ENCODE measurements at places on chromosomes 2 and 18. TPM values are rescaled to one million over a fixed set of nuclear protein-coding genes. Genes with fewer than 3 reads are reported as not detected.

Gene PID1
- not detected for total RNA-seq

DNA sequence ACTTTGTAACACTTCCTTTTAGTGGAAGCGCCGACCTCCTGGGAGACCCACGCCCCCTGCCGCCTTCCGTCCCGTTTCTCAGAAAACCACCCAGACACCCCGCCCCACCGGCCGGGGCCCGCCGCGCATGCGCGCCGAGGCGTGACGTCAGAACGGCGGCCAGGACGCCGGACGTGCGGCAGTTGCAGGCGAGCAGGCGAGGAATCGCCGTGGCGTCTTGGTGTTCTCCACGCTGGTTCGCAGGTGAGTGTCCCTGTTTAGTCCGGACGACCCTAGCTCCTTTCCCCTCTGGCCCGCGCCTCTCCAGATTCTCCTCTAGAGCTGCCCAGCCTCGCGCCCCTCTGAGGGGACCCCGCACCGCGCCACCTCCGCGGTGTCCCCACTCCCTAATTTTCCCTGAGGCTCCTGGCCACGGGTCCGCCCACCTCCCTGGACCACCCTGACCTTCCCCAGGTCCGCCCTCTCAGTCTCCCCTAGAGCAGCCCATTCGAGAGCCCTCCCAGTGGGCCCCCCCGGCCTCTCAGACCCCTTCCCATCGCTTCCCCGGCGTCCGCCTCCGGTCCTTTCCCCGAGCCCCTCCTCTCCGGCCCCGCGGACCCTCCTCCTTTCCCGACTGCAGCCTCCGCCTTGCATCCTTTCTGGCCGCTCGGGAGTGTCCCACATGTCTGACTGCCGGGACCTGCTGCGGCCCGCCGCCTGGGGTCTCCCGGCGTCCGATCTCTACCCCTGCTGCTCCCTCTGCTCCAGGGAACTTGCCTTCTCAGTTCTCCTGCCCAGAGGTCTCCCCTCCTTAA lies at the start of gene PLEKHB2:
Gene PLEKHB2 (plus strand): TSS at position 181 of the 794 bp plus-strand sequence. CDS start 15,606 bp downstream, outside the sequence.
- DNase-seq = peak; percentile 94

GRCh38 chr2:39216346-39217191 lies 27.2 kb downstream of the CDKL4 start:
- peak; percentile 87 for DNase-seq

GRCh38 chr2:102306125-102306524 lies 5.2 kb upstream of the IL1RL1 start:
- no peak for DNase-seq

- DNase-seq = no peak
Measured at GRCh38 chr18:66582211-66582610, 21.7 kb downstream of the CDH19 start.

GRCh38 chr2:231336700-231337099 lies 58.8 kb upstream of the B3GNT7 start:
- no peak for DNase-seq

Gene NAT8
- total RNA-seq = not detected

- DNase-seq = no peak
Measured at GRCh38 chr2:233474308-233475160, 92.0 kb downstream of the USP40 start.

GRCh38 chr2:69933839-69934613 lies 19.1 kb downstream of the MXD1 start:
- DNase-seq = no peak

Gene DTNB
- 33.9 TPM for total RNA-seq

- no peak for DNase-seq
Measured at GRCh38 chr2:40127890-40128557, 323.9 kb downstream of the SLC8A1 start.

Gene SERPINB4
- not detected for total RNA-seq

Gene IL36B
- not detected for total RNA-seq

Gene QPCT
- 0.71 TPM for total RNA-seq

DNA sequence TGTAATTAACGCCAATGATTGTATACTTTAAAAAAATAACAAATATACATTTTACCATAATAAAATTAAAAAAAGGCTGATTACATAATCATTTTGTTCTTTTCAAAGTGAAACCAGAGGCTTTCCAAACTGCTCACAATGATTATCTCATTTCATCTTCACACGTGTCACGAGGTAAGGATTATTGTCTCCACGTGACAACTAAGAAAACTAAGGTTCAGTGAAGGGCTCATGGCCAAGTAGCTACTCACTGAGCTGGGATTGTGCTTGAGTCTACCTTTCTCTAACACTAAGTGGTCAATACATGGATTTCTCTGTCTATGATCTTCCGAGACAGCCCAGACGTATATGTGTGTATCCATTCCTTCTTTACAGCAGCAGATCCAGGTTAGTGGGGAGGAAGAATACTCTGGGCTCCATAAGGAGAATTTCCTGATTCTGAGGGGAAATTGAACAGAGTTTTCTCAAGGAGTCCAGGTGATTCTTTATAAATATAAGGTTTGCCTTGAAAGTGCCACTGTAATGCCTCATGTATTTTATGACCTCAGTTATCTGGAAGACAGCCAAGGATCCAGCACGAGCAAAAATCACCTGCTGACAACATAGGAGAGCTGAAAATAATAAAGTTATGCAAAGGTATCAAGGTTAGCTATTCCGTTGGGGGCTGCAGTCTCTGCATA lies 25.6 kb upstream of the ACSL3 start:
- DNase-seq = no peak

- DNase-seq = peak; percentile 32
Measured at GRCh38 chr2:70767699-70768589, at the start of gene ADD2. Gene ADD2 (minus strand): TSS chr2:70768200. CDS start chr2:70706408, 61,792 bp downstream.

GRCh38 chr2:226742347-226742746 lies 57.3 kb downstream of the IRS1 start:
- DNase-seq = no peak

Gene DLGAP1
- total RNA-seq = not detected

DNA sequence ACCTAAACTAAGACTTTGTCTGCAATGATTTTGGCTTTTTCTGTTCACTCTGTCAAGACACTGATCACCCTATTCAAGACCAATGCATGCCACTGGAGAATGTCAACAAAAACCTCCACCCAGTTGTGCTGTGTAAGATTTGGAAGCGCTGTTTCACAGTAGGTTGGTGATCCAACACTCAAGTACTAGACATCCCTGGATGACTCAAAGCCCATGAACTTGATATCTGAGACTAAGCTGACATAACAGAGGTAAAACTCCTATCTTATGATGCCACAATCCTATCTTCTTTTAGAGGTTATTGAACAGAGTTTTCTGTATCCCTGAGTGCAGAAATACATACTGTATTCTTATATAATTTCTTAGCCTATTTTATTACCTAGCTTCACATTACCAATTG lies 251.3 kb upstream of the ETAA1 start:
- no peak for DNase-seq

- no peak for DNase-seq
Measured at GRCh38 chr2:1736045-1736444, 8.3 kb downstream of the PXDN start.

GRCh38 chr2:60379684-60380083 lies 173.8 kb downstream of the BCL11A start:
- no peak for DNase-seq

- DNase-seq = no peak
Measured at GRCh38 chr2:85468704-85469349, 50.3 kb downstream of the SH2D6 start.

- no peak for DNase-seq
Measured at GRCh38 chr2:112472547-112473263, 9.3 kb upstream of the TTL start.

Gene SLC5A7
- not detected for total RNA-seq

- DNase-seq = no peak
Measured at GRCh38 chr2:121220995-121221394, 64.0 kb downstream of the TFCP2L1 start.

- DNase-seq = no peak
Measured at GRCh38 chr18:78721238-78721875, 258.3 kb upstream of the SALL3 start.

DNA sequence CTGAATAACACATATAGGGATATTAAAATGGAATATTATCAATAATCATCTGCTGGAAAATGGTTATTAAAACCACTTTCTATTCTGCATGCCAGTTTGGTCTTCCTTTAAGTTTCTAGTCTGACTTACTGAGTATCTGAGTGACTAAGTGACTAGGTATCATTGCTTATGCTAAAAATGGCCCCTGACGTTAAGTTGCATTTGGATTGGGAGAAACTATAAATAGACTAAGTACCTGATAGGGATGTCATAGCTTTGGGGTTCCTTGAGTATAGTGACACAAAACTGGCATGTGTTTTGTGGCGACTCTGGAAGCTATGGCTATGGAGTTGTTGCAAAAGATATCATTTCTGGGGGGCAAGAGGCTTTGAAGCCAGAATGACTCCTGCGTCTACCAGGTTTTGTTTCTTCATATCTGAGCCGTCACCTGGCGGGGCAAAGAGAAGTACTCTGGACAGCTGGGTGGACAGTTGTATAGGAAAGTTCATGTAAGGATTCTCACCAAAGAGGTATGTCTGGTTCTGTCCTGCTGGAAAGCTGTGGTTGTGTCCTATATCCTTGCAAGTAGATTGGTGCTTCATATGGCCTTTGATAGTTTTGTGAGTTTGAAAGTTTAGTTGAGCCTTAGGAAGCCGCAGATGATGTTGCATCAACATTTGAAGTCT lies 17.9 kb downstream of the ITGAV start:
- DNase-seq = no peak

DNA sequence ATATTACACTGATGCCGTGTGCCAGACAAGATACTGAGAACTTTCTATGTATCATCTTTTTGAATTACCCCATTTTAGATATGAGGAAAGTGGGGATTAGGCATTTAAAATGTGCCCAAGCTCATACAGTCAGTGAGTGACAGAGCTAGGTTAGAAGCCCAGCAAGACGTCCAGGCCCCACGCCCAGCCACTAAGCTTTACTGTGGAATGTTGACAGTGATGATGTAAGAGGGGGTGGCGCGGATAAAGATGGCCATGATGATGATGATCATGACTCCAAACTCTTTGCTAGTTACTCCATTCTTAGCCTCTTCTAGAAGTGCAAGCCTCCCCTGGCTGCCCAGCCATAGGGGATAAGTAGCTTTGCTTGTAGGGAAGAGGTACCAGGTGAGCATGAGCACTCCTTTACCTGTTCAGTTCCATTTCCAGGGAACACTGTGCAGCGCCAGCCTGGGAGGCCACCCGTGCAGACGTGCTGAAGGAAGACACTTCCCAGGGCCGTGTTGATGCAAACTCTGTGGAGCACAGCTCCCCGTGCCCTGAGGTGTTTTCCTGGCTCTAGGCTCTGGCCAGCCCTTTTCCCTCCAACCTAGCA lies 65.5 kb downstream of the BCL2L11 start:
- DNase-seq = no peak

DNA sequence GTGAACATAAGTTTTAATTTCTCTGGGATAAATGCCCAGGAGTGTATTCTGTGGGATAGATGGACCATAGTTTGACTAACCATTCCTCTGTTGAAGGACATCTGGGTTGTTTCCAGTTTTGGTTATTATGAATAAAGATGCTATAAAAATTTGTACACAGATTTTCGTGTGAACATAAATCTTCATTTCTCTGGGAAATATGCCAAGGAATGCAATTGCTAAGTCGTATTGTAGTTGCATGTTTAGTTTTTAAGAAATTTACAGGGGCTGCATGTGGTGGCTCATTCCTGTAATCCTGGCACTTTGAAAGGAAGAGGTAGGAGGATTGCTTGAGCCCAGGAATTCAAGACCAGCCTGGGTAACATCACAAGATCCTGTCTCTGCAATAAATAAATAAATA lies 6.9 kb upstream of the SLC11A1 start:
- DNase-seq = no peak

DNA sequence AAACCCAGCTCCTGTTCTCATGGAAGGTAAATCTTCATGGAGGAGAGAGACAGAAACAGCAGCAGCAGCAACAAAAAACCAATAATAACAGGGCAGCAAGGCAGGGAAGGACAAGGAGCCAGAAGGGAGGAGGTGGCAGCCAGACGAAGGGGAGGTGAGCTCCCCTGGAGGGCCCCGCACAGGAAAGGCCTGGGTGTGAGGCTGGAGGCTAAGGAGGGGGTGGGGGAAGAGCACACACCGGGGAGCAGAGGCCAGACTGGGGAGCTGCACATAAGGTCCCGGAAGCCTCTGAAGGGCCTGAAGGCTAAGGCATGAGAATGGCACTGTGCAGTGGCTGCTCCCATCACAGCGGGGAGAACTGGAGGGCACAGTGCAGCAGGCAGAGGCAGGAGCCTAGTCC lies 94.8 kb upstream of the SMAD7 start:
- no peak for DNase-seq

Gene DIS3L2
- 33.5 TPM for total RNA-seq

DNA sequence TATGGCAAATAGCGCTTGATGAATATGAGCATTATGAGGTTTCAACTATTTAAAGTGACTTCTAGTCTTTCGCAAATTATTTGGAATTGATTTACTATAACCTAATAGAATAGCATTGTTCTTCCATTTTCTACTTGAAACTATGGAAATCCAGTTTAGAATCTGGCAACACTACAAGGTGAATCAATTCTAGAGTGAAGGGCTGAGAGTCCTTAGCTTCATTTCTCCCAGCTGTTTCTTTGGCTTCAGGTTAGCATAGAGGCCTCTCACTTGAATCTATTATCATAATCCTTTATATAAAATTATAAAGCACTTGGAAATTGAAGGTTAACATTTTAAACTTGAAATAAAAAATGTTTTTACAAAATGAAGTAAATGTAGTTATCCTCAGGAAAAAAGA lies 318.8 kb downstream of the CCDC85A start:
- no peak for DNase-seq

DNA sequence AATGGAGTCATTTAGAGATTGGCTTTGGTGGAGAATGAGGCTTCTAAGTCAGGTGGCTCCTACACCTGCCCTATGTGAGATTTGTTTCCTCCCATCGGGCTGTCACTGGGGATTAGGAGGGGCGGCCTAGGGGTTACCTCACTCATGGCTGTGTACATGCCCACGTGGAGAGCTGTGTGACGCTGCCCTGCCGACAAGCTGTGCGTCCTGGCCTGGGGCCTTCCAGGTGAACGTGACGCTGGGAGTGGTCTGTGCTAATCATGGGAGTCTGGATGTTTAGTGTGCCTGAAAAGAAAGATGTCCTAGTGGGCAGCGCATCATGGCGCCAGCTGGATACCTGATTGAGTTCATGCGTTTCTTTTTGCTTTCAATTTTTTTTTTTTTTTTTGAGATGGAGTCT lies 14.0 kb downstream of the ASB1 start:
- DNase-seq = no peak

DNA sequence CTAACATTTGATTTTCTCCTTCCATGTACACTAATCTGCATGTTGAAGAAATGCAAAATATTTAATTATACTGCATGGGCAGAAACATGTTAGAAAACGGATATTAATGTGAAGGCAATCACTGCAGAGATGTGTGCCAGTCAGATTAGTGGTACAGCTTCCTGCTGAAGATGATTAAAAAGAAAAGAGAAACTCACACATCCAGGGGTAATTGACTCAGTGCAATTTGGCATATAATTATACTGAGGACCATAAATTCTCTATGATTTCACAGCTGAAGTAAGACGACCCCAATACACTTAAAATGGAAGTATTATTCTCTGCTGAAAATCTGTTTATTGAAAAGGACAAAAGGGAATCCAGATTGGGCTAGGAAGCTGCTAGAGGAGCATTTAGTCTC lies 243.4 kb downstream of the TGIF1 start:
- no peak for DNase-seq
